ENCODE measurements at places on chromosomes 1 and 21.

GRCh38 chr1:109894823-109895719 lies 15.6 kb upstream of the CSF1 start:
- DNase-seq, result no peak

- DNase-seq, result no peak
These were observed 3.1 kb downstream of the EVA1B start for GRCh38 chr1:36320291-36320761.

DNA sequence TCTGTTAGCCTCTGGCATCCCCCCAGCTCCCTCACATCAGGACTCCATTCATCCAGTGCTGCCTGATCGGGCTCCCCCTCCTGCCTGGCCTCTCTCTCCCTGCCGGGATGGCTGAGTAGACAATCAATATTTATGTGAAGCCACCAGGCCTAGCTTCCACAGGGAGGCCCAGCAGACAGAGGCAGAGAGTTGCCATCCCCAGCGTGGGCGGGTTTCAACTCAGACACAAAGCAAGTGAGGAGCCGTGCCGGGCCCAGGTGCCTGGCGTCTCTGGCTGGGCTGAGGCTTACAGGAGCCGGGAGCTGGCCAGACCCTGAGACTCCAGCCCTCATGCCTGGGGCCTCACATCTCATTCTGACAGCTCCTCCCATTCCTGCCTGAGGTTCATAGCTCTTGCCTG lies 34.5 kb upstream of the ATP2B4 start:
- DNase-seq, result no peak

GRCh38 chr1:157955221-157955620 lies 38.2 kb upstream of the KIRREL1 start:
- DNase-seq, result no peak

- no peak for DNase-seq
These were observed 266.2 kb upstream of the POU3F1 start for GRCh38 chr1:38312753-38313152.

DNA sequence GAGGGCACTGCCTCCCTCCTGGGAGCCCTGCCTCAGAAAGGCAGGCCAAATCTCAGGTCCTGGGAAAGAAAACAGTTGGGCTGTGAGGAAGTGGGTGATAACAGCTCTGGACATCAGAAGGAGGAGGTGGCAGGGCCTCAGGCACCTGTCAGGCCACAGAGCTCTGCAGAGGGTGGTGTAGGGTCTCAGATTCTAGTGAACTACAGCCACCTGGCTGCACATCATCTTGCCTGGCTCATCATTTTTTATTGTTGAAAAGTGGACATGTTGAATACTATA lies 15.3 kb upstream of the ZNF678 start:
- DNase-seq, result no peak

- no peak for DNase-seq
These were observed 128.3 kb downstream of the TMEM53 start for GRCh38 chr1:44545961-44546360.

Data from activated CD8-positive, alpha-beta memory T cell treated with anti-CD3 and anti-CD28 coated beads for 1 hour (primary cell).